ENCODE measurements at places on chromosomes 2 and 18.

- no peak for DNase-seq
Observed at GRCh38 chr18:13370995-13371625, 152.6 kb downstream of the LDLRAD4 start.

DNA sequence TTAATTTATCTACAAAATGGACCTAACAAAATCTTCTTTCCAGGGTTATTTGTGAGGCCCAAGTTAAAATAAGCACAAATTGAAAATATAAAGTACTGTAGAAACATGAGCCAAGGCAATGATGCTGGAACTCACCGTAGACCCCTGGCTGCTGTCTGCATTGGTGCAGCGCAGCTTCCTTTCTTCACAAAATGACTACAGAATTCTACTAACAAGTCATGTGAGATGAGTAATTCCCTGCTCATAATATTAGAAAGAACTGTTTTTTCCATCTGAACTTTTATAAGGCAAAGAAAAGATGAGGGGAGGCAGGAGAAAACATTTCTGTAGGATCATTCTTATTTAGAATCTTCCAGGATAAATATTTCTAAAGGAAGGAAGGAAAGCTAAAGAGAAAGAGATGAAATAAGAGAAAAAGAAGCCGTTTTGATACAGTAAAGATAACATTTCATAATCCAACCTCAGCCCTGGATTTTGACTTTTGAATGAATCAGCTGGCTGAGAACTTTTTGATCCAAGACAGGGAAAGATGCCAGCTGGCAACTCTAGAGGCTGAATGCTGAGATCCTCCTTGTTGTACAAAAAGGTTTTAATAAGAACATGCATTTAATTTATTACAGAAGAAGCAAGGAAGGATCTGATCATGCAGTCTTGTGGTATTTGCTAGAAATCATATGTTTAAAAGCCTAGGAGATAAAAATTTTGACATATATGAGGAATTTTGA, 183.9 kb upstream of the KLHL14 start:
- peak; percentile 85 for DNase-seq

DNA sequence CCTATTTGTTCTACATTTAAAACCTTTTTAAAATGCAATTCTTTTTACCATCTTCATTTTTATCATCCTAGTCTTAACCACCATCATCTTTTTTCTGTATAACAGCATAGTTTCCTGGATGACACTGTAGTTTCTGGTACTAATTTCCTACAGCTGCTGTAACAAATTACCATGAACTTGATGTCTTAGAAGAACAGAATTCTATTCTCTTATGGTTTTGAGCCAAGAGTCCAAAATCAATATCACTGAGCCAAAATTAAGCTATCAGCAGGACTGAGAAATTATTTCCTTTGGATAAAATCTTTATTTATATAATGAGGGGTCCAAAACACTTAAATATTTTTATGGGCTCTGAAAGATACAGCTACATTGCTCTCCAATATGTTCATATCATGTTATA, 539.3 kb downstream of the METTL4 start:
- no peak for DNase-seq

- no peak for DNase-seq
Observed at GRCh38 chr2:232174662-232175061, 203.9 kb upstream of the ALPP start.

GRCh38 chr18:61998335-61998734, 105.5 kb upstream of the RNF152 start:
- no peak for DNase-seq

- no peak for DNase-seq
Observed at GRCh38 chr2:98720286-98720685, 10.6 kb downstream of the MGAT4A start.

GRCh38 chr2:177467646-177468045, 75.1 kb downstream of the AGPS start:
- DNase-seq = peak; percentile 49

DNA sequence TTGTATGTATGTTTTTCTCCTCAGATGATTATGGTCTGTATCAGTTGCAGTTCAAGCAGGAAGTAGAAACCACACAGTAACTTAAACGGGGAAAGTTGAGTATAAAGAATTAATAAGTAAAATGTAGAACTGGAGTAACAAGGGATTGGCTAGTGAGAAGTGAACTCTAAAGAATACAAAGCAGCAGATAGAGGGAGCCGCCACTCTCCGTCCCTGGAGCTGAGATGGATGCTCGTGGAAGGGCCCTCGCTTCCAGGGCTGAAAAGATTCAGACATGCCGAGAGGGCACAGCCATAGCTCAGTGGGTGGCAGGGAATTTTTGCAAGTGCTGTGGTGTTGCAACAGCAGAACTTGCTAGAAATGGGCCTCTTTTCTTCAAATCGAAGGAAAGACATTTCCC, 155.8 kb downstream of the COL6A3 start:
- peak; percentile 53 for DNase-seq

GRCh38 chr2:65714866-65715265, 282.5 kb upstream of the SPRED2 start:
- no peak for DNase-seq

DNA sequence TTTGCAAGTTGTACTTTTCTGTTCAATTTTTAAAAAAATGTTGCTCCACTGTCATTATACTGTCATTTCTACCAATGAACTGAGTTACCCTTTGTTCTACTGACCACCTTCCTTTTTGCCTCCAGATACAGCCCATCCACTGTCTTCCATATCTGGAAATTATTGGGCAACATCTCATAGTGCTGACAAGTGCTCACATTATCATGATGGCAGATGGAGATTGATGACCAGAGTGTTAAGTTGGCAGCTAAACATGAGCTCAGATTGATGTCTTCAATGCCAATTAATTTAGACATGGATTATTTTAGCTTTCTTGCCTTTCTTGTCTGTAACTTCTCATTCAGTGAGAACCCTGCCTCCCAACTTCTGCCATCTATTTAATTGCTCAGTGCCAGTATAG, 76.6 kb downstream of the KIAA1328 start:
- no peak for DNase-seq

- no peak for DNase-seq
Observed at GRCh38 chr2:44771522-44771921, 170.0 kb upstream of the SIX3 start.

DNA sequence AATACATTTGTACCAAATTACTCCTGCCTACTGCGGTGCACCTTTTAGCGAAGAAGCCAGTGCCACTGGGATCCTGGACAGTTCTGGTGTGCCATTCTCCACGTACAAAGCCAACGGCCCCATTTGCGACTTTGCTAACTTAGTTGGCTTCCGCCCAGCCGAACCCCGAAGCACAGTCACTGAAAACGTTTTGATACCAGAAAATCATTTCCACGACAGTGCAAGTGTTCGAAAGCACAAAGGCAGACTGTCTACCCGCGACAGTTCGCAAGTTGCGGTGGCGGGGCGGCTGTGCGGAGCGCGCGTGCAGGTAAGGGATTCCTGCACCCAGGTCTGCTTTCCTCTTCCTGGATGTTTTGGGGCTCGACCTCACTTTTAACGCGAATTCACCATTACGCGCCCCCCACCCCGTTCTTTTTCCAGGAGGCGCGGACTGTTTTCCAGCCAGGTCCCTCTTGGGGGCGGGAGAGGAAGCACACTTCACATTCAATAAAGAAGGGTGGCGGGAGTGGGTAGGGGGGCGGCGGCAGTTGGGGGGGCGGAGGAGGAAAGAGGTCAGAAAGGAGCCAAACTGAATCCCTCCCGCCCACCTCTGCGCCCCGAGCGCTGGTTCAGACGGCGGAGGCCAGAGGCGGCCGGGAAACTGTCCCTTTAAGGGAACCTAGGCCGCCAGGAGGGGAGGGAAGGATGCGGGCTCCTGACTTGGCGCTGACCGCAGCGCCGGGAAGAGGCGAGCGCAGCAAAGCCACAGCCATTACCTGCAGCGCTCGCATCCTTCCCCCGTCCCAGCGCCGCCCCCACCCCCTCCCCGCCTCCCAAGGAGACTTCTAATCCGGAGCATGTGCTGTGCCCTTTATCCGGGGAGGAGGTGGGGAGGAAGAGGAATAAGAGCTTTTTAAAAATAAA, 107.4 kb upstream of the KCTD1 start:
- peak; percentile 44 for DNase-seq

- no peak for DNase-seq
Observed at GRCh38 chr2:70935468-70936164, at the start of gene ATP6V1B1. Gene ATP6V1B1 (plus strand): TSS chr2:70935900. CDS start chr2:70935955, 55 bp downstream.

- DNase-seq = no peak
Observed at GRCh38 chr2:69437751-69438154, 518 bp upstream of the NFU1 start.

DNA sequence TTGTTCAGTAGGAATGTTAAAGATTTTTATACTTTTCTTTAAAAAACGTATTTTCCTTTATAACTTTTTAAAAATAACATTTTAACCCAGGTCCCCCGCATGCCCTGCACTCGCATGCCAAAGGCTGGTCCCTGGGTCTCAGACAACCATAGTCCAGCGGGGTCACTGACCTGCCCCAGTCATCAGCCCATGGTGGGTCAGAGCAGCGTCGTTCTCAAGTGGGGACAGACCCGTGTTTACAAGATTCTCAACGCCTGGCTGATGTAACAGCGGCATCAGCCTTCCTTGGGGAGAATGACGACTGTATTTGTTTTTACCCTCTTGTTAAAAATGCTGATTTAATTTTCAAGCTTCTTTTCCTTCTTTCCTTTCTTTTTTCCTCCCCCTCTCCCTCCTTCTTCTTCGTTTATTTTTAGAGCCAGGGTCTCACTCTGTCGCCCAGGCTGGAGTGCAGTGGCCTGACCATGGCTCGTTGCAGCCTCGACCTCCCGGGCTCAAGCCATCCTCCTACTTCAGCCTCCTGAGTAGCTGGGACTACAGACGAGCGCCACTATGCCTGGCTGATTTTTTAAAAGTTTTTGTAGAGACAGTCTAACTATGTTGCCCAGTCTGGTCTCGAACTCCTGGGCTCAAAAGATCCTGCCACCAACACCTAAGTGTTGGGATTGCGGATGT, 1.0 kb upstream of the EFHD1 start:
- DNase-seq = no peak

GRCh38 chr2:105143467-105144151, 97.9 kb upstream of the GPR45 start:
- peak; percentile 52 for DNase-seq

DNA sequence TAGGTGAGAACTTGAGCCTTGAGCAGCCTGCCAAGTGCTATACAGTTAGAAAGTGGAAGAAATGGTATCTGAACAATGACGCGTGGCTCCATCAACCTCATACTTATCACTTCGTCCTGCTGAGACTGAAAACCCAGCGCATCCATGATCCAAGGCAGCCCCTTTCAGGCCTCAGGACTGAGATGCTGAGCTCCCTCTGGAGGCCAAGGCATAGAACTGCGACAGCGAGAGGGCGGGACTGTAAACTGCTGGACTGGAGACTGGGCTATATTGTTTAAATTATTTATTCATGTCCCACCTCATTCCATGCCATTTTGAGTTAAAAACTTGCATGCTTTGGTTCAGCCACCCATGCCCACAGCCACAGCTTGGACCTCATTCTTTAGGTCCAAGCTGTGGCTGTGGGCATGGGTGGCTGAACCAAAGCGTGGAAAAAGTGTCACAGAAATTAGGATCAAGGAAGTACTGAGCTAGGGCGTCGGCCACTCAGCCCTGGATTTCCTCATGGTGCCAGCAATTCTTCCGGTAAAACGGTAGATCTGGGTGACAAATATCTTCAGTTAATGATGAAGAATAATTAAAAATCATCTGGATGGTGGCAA, 195.5 kb downstream of the L3MBTL4 start:
- peak; percentile 60 for DNase-seq

Measured in fibroblast of skin of abdomen (primary cell).